ENCODE measurements at places on chromosomes 13 and 19.

GRCh38 chr13:75825594-75825993, 189.5 kb downstream of the LMO7 start:
- DNase-seq, result no peak

- DNase-seq, result peak; percentile 7
These were observed 68.7 kb downstream of the ZAR1L start for GRCh38 chr13:32246468-32246867.

- DNase-seq, result peak; percentile 77
These were observed 51.3 kb downstream of the CELF5 start for GRCh38 chr19:3275583-3276340.

DNA sequence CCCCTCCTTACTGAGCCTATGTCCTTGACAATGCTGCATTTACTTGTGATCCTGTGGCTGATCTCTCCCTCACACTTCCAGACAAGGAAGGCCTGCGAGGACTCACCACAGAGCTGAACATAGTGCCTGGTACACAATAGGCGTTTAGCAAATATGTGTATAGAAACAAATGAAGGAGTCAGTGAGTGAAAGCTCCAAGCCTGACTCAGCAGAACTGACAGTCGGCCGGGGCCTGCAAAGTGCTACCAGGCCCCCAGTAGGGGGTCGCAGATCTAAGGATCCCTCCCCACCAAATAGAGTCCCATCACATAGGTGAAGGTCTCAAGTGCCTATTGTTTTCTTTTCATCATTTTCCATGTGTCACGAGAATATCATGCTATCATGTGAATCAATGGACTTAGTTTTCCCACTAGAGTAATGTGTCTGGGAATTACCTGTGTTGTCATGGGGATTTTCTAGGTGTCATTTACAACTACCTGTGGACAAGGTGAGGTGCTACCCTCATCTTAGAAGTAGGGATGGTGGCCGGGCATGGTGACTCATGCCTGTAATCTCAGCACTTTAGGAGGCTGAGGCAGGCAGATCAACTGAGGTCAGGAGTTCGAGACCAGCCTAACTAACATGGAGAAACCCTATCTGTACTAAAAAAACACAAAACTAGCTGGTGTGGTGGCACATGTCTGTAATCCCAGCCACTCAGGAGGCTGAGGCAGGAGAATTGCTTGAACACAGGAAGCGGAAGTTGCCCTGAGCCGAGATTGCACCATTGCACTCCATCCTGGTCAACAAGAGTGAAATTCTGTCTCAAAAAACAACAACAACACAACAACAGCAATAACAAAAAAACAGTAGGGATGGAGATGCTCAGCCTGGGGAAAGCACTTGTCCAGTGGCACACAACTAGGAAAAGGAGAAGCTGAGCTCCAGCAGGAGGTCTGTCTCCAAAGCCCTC, 50.3 kb upstream of the CYP2A7 start:
- DNase-seq, result no peak

- DNase-seq, result no peak
These were observed 47.6 kb downstream of the TEX29 start for GRCh38 chr13:111368091-111368490.

DNA sequence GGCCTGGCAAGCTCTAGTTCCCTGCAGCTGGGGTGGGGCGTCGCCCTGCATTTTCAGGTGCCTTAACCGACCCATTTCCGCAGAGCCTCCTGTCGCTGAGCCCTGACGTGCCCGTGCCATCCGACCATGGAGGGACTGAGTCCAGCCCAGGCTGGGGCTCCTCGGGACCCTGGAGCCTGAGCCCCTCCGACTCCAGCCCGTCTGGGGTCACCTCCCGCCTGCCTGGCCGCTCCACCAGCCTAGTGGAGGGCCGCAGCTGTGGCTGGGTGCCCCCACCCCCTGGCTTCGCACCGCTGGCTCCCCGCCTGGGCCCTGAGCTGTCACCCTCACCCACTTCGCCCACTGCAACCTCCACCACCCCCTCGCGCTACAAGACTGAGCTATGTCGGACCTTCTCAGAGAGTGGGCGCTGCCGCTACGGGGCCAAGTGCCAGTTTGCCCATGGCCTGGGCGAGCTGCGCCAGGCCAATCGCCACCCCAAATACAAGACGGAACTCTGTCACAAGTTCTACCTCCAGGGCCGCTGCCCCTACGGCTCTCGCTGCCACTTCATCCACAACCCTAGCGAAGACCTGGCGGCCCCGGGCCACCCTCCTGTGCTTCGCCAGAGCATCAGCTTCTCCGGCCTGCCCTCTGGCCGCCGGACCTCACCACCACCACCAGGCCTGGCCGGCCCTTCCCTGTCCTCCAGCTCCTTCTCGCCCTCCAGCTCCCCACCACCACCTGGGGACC, 1.2 kb downstream of the ZFP36 start:
- no peak for DNase-seq

DNA sequence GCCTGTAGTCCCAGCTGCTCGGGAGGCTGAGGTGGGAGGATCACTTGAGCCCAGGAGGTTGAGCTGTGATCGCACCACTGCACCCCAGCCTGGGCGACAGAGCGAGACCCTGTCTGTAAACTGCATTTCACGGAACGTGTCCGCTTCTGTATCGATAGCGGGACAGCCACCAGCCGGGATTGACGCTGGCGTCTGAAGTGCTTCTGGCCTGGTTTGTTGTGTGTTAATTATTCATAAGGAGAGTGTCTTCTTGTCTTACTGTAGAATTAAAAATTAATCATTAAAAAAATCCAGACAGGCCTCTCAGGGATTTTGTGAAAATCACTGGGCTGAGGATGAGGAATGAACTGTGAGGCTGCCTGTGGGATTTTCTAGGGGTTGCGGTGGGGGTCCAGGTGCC, 16.2 kb upstream of the MISP start:
- no peak for DNase-seq

GRCh38 chr13:31639443-31640163, 99.7 kb upstream of the RXFP2 start:
- DNase-seq, result no peak

- DNase-seq, result no peak
These were observed 8.9 kb downstream of the AP1M1 start for GRCh38 chr19:16206637-16207036.

DNA sequence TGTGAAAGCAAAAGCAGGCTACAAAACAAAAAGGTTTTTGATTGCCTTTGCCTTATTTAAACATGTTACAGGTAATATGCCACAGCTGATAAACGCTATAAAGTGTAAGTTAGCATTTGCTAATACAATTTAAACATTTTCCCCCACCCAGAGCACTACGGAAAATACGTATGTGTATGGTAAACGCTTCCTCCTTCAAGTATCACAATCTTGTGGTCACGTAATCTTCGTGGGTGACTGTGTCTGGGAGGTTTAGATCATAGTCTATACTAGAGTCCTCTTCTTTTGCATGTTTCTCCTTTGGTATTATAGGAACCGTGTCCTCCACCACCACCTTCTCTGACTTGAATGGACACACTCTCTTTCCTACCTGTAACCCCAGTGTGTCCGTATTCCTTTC, 38.1 kb upstream of the POSTN start:
- DNase-seq, result no peak

- no peak for DNase-seq
These were observed 240.0 kb upstream of the SGCG start for GRCh38 chr13:22940736-22941135.

- DNase-seq, result no peak
These were observed 36.8 kb downstream of the INSR start for GRCh38 chr19:7257148-7258040.

DNA sequence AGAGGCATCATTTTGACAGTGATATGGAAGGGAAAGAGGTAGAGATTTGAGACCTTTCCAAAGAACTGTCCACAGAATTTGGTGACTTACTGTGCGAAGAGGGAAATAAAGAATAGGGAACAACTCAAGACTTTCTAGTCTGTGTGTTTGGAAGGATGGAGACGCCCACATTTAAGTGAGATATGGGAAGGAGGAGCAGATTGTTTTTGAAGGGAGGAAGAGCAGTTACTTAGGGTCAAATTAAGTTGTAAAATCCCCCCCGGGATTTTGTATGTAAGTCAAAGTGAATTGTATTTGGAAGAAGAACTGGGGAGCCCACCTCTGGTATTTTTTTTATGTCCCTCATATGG, 1.2 kb downstream of the USPL1 start:
- DNase-seq, result no peak

GRCh38 chr13:43223216-43223615, 199.8 kb downstream of the DNAJC15 start:
- no peak for DNase-seq

GRCh38 chr13:62643799-62644524, 1228.3 kb upstream of the PCDH20 start:
- DNase-seq, result no peak

All from stimulated activated CD8-positive, alpha-beta memory T cell treated with anti-CD3 and anti-CD28 coated beads, Interleukin-4, amount 100 ng/mL, for 1 hour (primary cell).